Stimulated activated CD4-positive, alpha-beta T cell treated with anti-CD3 and anti-CD28 coated beads, Interleukin-1b, Interleukin-23, amount 100 ng/mL, for 1 hour (primary cell): ENCODE measurements at places on chromosomes 1 and 21.

GRCh38 chr1:225942574-225942973 is 1.6 kb upstream of the LEFTY2 start:
- DNase-seq = no peak

- DNase-seq = no peak
Measured at GRCh38 chr21:16457498-16457897, 727.7 kb downstream of the USP25 start.

GRCh38 chr21:21233051-21233450 is 234.8 kb downstream of the NCAM2 start:
- no peak for DNase-seq

DNA sequence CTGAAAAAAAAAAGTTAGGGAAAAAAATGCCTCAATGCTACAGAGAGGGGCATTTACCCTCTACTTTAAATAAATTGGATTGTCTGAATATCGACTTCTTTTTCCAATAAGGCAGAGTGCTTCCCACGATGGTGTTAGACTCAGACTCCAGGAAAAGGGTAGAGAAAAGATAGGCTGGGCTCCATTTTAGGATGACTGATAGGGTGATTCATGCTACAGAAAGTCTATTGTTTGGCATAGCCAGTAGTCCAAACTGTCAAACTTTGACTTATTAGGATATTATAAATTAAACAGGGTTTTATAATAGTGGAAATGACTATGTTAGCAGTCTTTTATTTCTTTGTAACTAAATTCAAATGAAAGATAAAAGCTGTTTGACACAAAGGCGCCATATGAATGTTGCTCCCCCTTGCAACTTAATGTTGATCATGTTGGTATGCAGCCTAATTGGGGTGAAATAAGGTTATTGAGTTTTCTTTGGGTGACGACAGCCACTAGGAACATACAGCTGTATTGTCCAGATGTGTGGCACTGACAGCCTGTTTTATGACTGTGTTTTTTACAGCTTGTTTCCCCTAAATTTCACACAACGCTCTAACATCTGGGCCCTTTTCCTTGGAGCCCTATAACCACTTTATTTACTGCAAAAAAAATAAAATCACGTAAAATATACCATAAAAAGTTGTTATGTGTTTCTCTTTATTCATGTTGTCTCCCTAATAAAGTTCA is 69.3 kb downstream of the SPAG17 start:
- no peak for DNase-seq

DNA sequence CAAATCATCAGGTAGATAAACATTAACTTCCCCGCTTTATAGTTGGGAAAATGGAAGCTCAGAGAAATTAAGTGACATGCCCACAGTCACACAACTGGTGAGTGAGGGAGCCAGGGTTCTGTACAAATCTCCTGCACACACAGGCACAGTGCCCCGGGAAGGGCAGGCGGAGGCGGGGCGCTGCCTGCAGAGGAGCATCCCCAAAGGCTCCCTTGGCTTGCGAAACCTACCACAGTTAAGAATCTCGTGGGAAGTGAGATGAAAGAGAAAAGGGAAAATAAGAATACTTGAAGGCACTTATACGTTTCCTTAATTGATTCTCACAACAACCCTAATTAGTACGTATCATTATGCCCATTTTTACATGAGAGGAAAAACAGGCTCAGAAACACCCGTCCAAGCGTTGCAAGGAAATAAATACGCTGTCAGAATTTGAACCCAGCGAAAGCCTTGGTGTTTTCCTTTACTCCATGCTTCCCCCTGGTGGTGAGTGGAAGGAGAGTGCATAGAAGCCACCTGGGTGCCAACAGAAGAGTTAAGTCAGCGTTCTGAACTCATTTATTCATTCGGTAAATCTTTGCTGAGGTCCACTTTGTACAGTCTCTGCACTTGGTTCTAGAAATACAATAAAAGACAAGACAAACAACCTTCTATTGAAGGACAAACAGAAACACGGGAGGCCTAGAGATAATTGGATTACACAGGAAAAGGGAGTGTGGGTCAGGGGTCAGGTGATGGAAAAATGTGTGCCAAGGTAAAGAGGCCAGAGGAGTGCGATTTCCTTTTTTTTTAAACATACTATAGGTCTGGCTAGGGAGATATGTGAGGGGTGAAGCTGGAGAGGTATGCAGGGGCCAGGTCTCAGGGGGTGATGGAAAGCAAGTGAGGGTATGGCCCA is 28.4 kb downstream of the ACP6 start:
- peak; percentile 15 for DNase-seq

DNA sequence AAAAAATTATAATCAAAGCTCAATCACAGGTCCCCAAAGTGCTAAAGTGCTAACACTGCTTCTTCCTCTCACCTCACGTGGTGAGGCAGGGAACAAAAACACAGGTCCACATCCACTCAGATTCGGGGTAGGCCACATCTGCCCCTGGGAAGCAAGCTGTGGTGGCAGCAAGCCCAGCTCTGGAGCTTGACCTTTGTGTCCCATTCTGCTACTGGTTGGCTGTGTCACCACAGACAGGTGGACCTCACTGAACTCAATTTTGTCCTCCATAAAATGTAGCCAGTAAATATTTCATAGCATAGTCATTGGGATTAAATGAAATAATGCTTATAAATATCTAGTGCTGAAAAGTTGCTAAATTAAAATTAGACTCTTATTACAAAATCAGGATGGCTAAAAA is 8.5 kb downstream of the AZIN2 start:
- DNase-seq = no peak

- no peak for DNase-seq
Measured at GRCh38 chr1:39996396-39997004, 41.6 kb downstream of the MFSD2A start.

GRCh38 chr1:16109571-16109970 is 36.1 kb upstream of the FAM131C start:
- no peak for DNase-seq

- no peak for DNase-seq
Measured at GRCh38 chr1:204295671-204296070, 64.1 kb downstream of the PLEKHA6 start.

DNA sequence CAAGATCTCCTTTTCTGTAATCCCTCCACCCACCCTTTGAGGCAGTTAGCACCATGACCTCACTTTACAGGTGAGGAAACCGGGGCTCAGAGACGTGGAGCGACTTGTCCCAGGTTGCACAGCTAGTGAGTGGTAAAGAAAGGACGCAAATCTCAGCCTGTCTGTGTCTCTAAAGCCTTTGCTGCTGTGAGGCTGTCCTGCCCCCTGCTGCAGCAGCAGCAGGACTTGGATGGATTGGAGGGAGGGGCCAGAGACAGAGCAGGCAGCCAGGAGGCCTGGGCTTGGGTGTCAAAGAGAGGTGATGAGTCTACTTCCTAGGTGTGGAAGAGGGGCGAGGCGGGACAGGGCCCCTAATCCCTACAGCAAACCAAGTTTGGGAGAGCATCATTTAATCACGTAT is 69.6 kb downstream of the PTPRU start:
- DNase-seq = no peak

DNA sequence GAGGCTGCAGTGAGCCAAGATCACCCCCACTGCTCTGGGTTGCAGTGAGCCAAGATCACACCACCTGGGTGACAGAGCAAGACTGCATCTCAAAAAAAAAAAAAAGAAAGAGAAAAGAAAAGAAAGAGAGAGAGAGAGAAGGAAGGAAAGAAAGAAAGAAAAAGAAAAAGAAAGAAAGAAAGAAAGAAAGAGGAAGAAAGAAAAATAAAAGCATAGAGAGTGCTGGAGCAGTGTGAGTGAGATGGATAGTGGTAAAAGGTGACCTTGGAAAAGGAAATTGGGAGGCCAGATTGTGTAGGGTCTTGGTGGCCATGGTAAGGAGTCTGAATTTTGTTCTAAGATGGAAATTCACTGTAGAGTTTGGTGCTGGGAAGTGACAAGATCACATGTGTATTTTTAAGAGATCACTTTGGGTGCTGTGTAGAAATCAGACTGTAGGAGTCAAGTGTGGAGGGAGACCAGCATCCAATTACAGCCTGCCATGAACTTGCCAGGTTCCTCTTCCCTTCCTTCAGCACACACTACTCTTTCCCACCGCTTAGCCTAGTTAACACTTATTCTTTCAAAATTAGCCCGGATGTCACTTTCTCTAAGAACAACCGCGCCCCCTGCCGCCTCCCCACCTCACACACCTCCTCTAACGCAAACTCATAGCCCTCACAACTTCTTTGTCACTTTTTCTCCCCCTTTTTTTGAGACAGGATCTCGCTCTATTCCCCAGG is 17.9 kb downstream of the MTX1 start:
- peak; percentile 70 for DNase-seq
